Stimulated activated CD4-positive, alpha-beta T cell treated with anti-CD3 and anti-CD28 coated beads, Interleukin-15, amount 100 ng/mL, for 24 hours (primary cell): ENCODE measurements at places on chromosomes 2 and 18.

GRCh38 chr18:40235836-40236235, 1719.2 kb upstream of the PIK3C3 start:
- no peak for DNase-seq

DNA sequence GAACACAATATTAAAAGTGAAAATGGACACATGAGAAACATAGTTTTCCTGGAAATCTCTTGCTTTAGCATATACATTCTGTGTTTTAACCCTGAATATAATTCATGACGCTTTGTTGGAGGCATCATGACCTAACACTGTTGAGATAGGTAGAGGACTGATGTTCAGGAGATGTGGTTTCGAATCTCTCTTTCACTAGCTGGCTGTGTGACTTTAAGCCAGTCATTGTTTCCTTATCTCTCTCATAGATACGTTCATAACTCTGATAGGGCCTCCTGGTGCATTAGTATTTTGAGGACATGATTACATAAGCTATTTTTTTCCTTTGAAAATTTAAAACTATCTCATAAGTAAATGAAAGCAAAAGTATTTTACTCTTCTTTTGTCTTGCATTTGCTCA, 179.0 kb upstream of the DTNA start:
- no peak for DNase-seq

GRCh38 chr2:159088906-159089305, 120.5 kb downstream of the TANC1 start:
- no peak for DNase-seq

DNA sequence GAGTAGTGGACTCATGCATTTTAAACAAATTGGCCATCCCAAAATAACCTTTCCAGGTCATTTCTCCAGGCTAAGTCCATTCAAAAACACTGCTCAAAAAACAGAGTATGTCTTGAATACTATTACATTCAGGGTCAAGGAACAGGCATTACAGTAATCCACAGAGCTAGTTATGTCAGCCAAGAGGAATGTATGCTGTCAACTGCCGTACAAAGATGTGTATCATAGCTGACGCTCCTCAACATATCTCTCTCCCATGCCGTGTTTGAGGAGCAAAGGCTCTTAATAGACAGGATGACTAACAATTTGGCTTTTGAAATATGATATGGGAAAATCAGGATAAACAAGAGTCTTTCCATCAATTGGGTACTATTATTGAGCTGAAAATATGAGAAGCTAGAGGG, 68.8 kb upstream of the KCTD1 start:
- DNase-seq, result no peak

GRCh38 chr2:233708942-233709341, 3.8 kb upstream of the UGT1A5 start:
- DNase-seq, result no peak

GRCh38 chr2:233418052-233418760, 63.9 kb downstream of the DGKD start:
- DNase-seq, result no peak

- no peak for DNase-seq
These were observed 1090.2 kb downstream of the SUCLG1 start for GRCh38 chr2:83368916-83369315.

DNA sequence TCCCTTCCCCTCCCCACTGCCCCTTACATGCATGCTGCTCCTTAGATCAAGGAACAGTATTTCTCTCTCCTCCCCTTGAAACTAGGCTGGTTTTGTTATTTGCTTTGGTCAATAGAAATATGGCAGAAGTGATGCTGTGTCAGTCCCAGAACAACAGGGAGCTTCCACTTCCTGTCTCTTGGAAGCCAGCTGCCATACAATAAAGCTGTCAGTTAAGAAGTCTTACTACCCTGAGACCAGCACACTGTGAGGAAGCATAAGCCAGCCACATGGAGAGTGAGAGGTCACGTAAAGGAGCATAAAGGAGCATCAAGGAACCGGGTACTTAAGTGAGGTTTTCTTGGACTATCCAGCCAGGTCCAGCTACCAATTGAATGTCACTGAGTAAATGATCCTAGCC, 126.6 kb downstream of the NOL4 start:
- no peak for DNase-seq

- no peak for DNase-seq
These were observed 173.2 kb upstream of the ARL4C start for GRCh38 chr2:234670052-234670451.

DNA sequence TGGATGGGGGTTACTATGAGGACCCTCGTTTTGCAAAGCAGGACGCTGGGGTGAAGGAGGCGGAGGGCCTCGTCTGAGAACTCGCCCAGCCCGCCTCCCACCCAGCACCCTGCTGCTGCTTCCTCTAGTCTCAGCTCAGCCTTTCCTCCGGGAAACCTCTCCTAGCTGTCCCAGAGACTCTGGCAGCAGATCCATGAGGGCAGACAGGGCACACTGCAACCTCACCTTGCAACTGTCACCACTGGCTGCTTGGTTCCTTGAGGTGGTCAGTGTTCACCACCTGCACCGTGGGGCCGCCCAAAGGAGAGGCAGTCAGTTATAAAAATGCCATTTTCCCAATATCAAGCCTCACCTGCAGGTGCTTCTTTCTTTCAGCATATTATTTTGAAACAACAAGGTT, 45.6 kb downstream of the PARD6G start:
- DNase-seq, result no peak

- DNase-seq, result no peak
These were observed 268.2 kb downstream of the RPIA start for GRCh38 chr2:88959480-88960204.

GRCh38 chr18:57764995-57765394, 38.1 kb downstream of the ATP8B1 start:
- DNase-seq, result no peak

GRCh38 chr2:230939066-230939591, 14.1 kb upstream of the GPR55 start:
- no peak for DNase-seq

DNA sequence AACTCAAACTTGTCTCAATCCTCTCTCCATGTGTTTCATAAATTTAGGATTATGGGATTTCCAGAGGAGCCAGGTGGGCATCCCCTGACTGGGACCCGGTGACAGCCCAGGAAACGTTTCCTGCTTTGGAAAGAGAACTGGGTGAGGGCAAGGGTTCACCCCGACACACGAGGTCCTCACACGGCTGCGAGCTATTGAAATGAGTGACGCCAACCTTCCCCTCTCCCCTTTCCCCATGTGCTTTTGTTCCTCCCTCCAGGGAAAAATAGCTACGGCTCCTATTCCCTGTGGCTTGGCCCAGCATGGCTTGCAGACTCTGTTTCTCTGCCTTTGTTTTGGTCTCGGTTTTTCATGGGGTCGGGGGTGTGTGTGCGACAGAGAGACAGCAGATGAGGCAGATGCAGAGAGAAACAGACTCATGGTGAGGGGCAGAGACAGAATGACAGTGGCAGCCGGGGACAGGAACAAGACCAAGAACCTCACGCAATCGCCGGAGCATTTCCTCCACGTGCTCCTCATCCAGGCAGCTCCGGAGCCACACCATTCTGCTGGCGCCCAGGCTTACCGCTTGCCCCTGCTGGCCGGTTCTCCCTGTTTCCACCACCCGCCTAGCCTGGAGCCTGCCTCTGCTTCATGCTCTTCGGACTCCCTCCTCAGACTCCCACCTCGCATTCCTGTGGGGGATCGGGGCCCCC, 238.5 kb downstream of the DYSF start:
- DNase-seq, result no peak

GRCh38 chr2:215450188-215451011, 14.5 kb upstream of the FN1 start:
- DNase-seq, result no peak

DNA sequence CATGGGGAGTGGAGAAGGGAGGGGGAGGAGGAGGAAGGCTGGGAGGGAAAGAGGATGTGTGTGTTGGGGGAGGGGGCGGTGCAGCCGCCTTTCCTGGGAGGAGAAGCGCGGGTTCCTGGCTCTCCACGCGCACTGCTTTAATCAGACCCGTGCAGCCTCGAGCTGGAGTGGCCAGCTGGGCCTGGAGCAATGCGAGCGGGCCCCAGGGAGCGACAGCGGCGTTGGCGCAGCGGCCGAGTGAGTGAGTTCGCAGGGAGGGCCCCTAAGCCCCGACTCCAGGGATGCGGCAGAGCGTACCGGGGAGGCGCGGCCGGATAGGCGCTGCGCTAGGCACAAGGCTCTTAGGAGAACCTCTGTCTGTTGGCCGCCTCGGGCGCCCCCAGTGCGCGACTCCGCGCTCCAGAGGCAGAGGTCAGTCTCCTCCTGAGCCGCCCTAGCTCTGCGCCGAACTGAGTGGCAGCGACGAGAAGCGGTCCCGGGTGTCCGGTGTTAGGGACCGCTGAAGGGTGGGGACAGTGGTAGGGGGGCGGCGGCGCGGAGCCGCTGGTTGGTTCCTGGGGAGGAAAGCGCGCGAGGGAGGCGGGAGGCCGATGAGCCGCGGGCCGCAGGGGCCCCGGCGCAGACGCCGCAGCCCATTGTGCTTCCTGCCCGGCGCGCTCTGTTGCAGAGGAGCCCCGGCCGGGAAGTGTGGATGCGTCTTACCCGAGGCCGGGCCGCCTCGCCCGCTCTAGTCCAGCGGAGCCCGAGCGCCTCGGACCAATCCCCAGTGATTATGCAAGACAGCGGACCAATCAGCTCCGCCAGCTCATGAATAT, 455 bp upstream of the DLX1 start:
- peak; percentile 76 for DNase-seq

- no peak for DNase-seq
These were observed 47.5 kb upstream of the STAT1 start for GRCh38 chr2:191061381-191061980.

DNA sequence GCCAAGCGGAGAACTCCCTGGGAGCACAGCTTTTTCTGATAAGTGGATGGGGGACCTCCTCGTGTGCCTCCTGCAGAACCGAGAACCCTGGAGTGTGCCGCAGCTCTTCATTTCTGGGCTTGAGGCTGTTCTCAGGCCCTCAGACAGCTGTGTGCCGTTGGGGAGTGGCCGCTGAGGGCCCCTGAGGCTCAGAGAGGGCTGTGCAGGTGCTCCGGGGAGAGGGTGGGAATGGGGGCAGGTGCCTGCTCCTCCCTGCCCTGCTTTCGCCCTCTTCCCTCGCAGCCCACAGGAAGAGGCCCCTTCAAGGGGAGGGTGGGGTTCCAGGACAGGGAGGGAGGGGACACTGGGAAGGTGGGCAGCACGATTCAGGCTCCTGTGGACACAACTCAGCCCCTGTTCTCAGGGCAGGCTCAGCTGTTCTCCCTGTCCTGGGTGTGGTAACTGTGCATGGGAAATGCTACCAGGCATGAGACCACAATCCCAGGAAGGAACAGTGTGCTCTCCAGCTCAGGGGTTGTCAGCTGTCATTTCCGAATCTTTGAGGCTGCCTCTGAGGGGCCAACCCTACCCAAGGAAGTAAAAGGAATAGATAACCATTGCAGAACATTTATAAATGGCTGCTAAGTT, 11.3 kb downstream of the LCT start:
- DNase-seq, result no peak

DNA sequence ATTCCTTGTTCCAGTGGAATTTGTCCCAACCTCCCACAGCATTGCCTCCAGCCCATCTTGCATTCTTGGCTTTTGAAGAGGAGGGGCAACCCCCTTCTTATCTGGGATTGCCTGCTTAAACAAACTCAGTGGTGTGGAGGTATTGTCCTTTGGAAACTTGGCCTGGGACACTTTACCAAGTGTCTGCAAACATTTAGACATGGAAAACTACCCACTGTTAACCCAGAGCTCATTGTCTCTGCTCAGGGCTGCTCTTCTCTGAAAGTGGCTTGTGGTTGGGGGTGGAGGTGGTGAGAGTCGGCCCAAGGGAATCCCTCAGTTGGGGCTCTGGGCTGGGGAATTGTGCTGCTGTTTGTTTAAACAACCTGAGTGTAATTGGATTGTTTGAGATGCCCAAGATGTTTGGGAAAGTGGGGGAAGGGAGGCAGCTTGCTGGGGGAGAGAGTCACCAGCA, 178.3 kb upstream of the GATA6 start:
- no peak for DNase-seq

- no peak for DNase-seq
These were observed 19.2 kb downstream of the MIB1 start for GRCh38 chr18:21759836-21760235.

- no peak for DNase-seq
These were observed 38.0 kb downstream of the LINC00305 start for GRCh38 chr18:64110692-64111480.

DNA sequence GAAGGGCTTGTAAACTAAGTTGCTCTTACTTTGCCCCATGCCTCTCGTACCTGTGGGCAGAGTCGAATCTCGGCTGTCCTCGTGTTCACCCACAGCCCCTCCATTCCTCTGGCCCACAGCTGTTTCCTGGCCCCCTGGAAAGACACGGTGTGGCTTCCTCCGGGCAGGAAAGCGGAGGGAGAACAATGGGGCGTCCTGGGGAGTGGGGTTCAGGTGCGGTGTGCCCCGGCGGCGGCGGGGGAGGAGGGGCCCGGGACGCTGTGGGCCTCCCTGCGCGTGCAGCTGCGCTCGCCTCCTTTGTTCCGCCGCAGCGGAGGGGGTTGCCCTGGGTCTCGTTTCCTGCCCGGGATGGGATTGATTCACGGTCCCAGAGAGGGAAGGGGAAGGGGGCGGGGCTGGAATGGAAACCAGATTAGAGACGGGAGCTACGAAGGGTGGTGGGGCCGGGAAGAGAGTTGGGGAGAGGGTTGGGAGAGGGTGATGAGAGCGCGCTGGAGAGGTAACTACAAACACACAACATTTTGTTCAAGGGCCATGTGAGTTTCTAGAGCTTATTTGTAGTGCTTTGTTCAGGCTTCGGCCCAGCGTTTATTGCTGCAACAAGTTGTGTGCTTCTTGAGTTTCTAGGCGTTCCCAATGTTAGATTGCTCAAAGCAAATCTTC, 796 bp downstream of the MYO1B start:
- DNase-seq, result peak; percentile 62

- DNase-seq, result no peak
These were observed 112.5 kb upstream of the GPC1 start for GRCh38 chr2:240322991-240323390.

- DNase-seq, result no peak
These were observed 1.4 kb upstream of the ZNF804A start for GRCh38 chr2:184596819-184597411.

DNA sequence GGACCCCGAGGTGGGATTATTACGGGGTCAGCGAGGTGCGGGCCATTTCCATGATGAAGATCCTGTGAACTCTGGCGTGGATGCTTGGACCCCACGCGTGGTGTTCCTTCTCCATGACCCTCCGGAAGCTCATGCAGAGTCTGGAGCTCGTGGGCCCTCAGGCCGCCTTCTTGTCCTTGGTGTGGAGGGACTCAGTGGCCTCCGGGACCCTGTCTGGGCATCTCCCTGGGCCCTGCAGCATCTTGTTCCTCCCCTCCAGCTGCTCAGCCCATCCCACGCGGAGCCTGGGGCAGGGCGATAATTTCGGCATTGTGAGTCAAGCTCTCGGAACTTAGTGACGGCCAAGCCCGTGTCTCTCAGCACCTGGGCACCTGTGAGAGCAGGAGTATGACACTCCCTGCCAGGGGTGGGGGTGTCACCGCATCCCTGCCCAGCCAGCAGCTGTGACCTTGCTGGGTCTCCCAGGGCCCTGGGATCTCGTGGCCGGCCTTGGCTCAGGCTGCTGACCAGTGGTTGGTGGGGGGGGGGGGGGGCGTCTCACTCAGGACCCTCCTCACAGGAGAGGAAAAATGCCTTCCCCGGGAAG, 24.6 kb downstream of the RTP5 start:
- DNase-seq, result no peak
